ENCODE measurements at places on chromosomes 13 and 19.
A peak's percentile ranks its signal among the peaks of the same experiment; 100 is the strongest.

DNA sequence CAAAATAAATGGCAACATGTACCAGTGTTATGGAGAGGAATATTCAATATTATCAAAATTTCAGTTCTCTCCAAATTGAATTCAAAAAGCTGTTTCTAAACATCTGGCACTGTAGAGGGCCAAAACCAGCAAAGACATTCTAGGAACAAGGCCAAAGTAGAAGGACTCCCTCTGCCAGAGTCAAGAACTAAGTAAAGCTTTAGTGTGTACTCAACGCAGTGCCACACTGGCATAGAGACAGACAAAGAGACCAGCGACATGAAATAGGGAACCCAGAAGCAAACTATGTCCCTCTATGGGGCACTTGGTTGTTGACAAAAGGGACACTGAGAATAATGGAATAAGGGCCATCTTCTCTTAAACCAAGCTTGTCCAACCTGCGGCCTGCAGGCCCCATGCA lies 15.6 kb downstream of the SCGB2B2 start:
- no peak for DNase-seq

GRCh38 chr19:49613374-49613773 lies 22.4 kb downstream of the PRR12 start:
- no peak for DNase-seq

GRCh38 chr13:41327994-41328790 lies 17.1 kb downstream of the NAA16 start:
- no peak for DNase-seq

DNA sequence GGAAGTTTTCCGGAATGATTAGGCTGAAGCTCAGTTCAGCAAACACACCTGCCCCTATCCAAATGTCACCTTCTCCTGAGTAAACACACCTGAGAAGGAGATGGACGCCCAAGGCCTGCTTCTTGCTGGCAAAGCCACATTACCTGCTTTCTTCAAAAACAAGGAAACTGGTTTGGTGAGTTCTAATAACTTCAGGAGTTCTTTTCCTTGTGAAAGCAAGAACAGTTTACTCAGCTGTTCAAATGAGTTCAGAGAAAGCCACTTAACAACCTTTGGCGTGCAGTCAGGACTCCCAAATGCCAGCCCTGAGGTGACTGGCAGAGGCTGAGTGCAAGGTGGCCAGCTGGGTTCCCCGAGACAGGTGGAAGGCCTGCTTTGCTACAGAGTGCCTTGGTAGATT lies 160.5 kb downstream of the STK24 start:
- DNase-seq = peak; percentile 88

- DNase-seq = no peak
Measured at GRCh38 chr13:104701591-104701990, 1635.4 kb upstream of the SLC10A2 start.

GRCh38 chr19:17996826-17997316 lies 11.1 kb upstream of the ARRDC2 start:
- DNase-seq = peak; percentile 31
